ENCODE measurements at places on chromosomes 6 and 20.
A peak's percentile ranks its signal among the peaks of the same experiment; 100 is the strongest.

- peak; percentile 59 for DNase-seq
Measured at GRCh38 chr20:46027245-46027853, 1.7 kb upstream of the SLC12A5 start.

DNA sequence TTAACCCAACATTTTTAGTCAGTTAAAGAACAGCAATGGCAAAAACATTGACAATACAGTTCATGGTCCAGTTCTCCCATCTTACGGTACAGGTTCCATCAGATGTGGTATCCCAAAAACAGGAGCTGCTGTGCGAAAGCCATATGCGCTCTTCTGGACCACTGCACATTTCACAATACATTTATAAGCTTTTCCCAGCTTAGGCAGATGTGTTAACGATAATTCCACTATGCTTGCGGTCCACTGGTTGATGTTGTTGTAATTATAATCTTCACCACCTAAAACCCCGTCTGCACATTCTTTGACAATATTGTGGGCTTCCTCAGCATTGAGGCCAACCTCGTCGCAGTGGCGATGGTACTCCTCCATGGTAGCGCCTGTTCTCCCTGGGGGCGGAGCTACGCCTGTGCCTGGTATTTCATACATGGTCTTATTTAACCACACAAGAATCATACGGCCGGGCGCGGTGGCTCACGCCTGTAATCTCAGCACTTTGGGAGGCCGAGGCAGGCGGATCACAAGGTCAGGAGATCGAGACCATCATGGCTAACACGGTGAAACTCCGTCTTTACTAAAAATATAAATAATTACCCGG lies 52.0 kb downstream of the BFSP1 start:
- no peak for DNase-seq

DNA sequence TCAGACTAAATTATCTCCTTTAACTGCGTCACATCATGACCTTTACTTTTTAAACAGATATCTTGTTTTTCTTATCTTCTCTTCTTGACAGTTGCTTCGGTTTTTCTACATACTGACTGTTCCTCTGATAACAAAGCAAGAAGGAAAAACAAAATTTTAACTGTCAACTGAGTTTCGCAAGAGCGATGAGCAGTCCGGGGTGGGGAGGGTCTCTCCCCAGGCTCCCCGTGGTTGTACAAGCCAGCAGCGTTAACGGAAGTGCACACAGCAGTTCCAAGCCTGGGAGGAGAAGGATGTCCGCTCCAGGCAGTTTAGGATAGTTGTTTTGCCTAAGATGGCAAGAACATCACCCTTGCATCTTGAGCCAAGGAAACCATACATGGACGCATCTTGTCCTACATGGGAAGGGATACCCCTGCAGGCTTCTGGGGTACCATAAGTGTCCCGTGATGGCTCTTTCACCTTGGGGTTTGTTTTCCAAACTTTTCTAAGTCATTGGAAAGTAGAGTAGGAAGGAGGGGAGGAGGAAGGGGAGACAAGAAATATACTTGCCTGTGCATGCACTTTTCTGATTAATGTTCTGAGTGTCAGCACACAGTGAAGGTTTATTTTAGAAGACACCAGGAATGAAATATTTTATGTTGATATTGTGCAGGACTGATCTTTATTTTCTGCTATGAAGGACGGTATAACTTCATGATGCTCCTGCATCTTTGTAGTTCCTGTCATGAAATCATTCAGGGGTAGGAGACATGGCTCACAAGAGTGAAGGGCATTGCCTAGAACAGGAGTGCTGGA lies 20.8 kb downstream of the SLC24A3 start:
- no peak for DNase-seq

DNA sequence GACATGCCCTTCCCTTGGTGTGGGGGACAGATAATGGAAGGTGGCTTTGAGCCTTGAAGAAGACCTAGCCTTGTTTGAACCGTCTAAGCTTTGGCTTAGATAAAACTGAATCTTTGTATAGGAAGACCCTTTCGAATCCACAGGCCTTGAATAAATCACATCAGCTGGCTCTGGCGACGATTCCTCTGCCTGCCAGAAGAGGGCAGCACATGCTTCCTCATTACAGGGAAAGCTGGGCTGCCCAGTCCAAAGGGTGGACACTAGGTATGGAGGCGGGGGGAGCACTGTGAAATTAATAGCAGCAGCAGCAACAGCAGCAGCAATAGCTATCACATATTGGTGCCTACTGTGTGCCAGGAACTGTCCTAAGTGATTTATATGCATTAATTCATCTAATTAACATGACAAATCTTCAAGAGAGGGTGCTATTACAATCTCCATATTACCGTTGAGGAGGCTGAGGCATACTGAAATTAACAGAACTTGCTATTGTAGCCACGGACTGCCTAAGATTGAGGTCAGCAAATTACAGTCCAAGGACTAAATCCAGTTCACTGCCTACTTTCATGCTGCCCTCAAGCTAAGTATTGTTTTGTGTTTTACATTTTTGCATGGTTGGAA lies 85.1 kb downstream of the CLIC5 start:
- no peak for DNase-seq

DNA sequence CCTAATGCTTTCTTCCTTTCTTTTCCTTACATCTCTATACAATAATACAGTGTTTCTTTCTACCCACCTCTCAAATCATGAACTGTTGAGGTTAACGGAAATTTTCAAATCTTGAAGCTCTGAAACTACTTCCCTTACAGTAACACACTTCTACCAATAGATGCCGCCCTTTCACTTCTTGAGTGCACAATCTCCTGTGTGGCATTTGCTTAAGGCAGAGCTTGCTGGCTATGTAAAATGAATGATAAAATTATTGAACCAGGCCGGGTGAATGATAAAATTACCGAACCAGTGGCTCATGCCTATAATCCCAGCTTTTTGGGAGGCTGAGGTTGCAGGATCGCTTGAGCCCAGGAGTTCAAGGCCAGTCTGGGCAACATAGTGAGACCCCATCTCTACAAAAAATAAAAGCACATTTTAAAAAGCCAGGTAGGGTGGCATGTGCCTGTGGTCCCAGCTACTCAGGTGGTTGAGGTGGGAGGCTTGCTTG lies 56.8 kb downstream of the KCNS1 start:
- peak; percentile 50 for DNase-seq

DNA sequence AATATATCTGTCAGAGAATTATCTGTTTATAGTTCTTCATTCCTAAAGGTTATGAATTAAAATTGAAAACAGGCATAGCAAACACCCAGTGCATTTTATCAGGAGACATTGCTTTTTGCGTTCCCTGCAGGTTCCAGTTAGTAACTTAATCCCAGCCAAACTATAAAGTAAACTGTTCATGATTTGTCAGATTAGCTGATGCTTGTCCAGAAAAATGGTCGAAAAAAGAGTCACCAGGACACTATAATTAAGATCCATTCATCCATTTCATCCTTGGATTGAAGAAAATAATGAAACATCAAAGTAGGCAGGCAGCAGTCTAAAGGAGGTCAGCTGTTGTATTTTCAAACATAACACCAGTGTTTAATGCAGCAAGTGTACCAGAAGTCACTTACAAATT lies 75.9 kb downstream of the EPHA7 start:
- DNase-seq: no peak

GRCh38 chr6:14966096-14966905 lies 279.6 kb upstream of the JARID2 start:
- no peak for DNase-seq

GRCh38 chr20:51400051-51400926 lies 142.2 kb downstream of the NFATC2 start:
- no peak for DNase-seq

GRCh38 chr20:44196271-44196670 lies 9.3 kb upstream of the JPH2 start:
- DNase-seq: no peak

All from left renal cortex interstitium (tissue), 4 donors.